ENCODE measurements at places on chromosomes 2 and 18.

GRCh38 chr18:64718808-64719207, 569.9 kb upstream of the LINC00305 start:
- no peak for DNase-seq

- no peak for DNase-seq
These were observed 2.4 kb upstream of the SATB2 start for GRCh38 chr2:199460101-199460671.

- no peak for DNase-seq
These were observed 87.0 kb downstream of the WDR7 start for GRCh38 chr18:56738184-56738583.

GRCh38 chr2:127564429-127565260, 29.2 kb downstream of the MYO7B start:
- DNase-seq: no peak

GRCh38 chr18:32093102-32093511, 1.4 kb downstream of the RNF138 start:
- peak; percentile 24 for DNase-seq

DNA sequence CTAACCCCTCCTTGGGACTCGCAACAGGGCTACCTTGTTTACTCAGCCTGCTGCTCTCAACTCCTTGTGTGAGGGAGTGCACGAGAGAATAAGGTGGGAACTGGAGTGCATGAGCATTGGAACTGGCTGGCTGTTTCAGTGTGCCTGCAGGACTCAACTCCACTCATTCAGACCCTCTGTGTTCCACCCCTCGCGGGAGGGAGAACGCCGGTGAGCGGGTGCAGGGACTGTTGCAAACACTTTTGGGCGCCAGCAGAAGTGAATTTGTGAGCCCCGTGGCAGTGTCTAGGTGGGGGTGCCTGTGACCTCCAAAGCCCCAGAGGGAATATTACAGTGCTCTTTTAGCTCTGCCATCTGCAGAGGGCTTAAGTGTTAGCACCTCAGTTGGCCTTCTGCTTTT, 1978.3 kb upstream of the PIK3C3 start:
- DNase-seq: no peak

- DNase-seq: no peak
These were observed 159.9 kb downstream of the LAMA3 start for GRCh38 chr18:23849141-23849540.

GRCh38 chr2:112614201-112614840, 29.9 kb downstream of the CHCHD5 start:
- DNase-seq: no peak

DNA sequence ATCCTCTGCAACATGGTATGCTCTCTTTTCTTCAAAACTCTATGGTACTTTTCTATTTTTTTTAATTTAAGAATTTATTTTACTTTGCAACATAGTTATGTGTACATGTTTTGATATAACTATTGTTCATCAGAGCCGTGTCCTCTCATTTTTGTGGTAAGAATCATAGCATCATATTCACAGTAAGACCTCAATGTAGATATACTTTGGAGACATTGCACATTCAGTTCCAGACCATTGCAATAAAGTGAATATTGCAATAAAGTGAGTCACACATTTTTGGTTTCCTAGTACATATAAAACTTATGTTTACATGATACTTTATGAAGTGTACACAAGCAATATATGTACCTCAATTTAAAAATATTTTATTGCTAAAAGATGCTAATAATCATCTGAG, 22.7 kb upstream of the LINC00305 start:
- no peak for DNase-seq

DNA sequence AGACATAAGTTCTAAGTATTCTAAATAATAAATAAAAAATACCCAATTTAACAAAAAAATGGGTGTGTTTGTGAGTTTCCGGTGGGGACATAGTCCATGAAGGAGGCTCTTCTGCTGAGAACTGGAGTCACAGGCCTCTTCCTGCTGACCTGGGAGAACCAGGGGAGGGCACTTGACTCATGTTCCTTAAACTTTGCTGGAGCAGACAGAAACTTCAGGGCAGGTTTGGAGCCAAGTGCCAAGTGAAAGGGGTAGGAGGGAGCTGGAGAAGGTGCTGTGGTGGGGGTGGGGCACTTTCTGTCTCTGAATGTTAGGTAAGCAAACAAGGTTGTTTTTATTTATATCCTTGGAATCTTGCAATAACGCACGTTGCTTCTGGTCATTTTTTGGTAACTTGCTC, 78.8 kb upstream of the TTN start:
- DNase-seq: no peak

GRCh38 chr18:70577023-70577420, 288.2 kb downstream of the SOCS6 start:
- DNase-seq: no peak

- no peak for DNase-seq
These were observed 112.5 kb downstream of the MGAT5 start for GRCh38 chr2:134366359-134366758.

DNA sequence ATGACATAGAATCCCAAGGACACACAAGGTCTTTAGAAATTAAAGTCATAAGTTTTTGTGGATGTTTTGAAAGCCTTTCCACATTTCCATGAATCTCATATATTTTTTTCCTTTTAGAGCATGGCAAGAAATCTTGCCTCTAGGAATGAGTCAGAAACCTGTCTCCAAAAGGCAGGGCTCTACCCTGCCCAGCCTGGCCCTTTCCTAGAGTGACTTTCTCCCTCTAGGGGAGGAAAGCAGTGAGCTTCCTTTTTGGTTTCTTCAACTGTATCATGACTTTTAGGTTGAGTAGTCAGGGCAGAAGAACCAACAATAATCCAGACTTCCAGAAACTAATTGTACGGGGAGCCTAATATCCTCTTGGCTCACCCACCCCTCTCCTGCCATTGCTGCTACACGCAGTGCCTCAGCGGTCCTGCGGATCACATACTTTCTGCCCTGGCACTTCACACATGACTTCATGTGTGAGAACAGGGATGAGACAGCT, 300.3 kb downstream of the AGPS start:
- no peak for DNase-seq

- no peak for DNase-seq
These were observed 6.7 kb upstream of the SDC1 start for GRCh38 chr2:20231598-20232026.

DNA sequence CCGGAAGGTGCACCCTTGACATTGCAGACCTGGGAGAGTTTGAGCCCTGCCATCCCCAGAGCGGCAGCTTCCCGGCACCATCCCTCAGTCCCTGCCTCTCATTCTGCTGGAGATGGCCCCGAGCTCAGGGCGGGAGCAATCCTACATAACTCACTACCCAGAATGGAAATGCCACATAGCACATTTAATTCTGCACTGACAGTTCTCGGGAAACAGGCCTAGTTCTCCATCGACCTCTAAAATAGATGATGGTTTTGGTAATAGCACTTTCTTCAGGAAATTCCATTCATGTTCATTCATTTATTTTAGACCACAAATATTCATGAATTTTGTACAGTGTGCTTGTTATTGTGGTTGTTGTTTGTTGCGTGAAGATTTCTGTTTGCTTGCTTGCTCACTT, 92.9 kb upstream of the SLC14A2 start:
- no peak for DNase-seq

DNA sequence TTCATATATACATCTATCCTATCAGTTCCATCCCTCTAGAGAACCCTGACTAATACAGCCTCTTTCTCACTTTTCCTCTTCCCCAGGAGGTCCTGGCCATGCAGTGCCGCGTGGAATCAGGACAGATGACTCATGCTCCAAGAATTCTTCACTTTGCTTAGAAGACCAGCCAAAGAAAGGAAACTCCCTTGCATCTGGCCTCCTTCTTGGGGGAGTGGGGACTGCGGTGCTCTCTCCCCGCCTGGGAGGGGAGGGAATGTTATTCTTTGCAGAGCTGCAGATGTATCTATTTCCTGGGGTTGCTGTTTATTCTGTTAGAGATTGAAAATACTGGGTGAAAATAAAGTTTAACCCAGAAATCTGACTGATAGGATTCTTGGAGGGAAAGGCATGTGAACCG, 111.5 kb upstream of the SH3BP4 start:
- no peak for DNase-seq

- no peak for DNase-seq
These were observed 19.2 kb downstream of the RASGRP3 start for GRCh38 chr2:33495683-33496082.

- no peak for DNase-seq
These were observed 21.7 kb downstream of the ZNF638 start for GRCh38 chr2:71353248-71353647.

GRCh38 chr2:177338177-177338721, 54.3 kb upstream of the AGPS start:
- DNase-seq: no peak

GRCh38 chr2:50712569-50712968, 319.4 kb downstream of the NRXN1 start:
- no peak for DNase-seq

GRCh38 chr18:67282796-67283195, 233.7 kb downstream of the DSEL start:
- no peak for DNase-seq

DNA sequence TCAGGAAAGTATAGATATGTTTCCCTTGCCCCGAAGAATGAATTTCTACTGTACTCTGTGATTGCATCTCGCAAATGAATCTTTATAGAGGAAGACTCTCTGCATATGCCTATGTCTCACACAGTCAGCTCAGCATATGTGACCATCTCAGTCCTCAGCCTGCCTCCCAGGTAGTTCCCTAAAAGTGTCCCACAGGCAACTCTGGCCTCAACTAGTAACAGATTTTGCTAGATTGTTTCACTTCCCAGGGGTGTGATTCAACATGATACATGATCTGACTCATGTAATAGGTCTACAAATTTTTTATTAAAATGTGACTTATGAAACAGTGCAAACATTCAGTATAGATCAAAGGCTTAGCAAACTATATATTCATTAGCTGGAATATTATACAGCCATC, 296.6 kb upstream of the CRIM1 start:
- no peak for DNase-seq

- no peak for DNase-seq
These were observed 18.5 kb upstream of the STEAP3 start for GRCh38 chr2:119205001-119205706.

DNA sequence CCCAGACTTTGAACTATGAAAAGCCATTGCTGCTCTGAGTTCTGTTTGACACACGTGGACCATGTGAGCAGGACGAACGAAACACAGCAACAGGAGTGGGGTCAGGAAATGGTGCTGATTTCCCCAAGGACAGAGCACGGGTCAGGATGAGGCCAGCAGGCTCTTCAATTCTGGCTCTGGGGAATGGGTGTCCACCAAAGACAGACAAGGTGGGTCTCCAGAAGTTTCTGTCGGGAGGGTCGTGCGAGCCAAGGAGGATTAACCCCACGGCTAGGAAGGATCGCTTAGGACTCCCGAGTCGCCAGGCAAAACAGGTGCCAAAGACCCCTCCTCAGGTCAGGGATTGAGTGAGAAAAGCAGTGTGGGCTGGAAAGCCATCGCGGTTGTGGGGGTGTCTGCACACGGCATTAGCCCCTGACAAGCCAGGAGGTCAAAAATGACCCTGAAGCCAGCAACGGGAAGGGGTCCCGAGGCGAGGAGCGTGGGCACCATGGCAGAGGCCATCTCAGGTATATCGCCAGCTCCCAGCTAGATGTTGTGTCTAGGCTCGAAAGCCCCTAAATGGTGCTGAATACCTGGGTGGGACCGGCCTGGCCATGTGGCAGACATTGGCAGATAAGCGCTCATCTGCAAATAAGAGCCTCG, 213.9 kb upstream of the SALL3 start:
- DNase-seq: no peak

DNA sequence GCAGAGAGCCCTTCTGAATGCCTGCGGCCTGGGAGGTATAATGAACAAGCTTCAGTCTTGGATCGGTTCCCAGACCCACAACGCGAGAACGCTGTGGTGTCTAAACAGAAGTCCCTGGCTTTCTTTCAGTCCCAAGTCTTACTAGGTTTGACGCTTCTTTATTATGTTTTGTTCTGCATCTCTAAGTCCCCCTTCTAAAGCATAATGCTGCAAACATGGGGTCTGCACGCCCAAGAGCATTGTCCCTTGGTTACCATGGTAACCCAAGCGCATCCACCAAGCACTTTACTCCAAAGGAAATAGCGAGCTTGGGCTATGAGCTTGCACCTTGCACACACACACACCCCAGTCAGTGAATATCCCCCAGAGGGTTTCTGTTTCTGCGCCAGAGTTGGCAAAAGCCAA, 193.7 kb downstream of the INO80D start:
- DNase-seq: no peak

- no peak for DNase-seq
These were observed 8.0 kb downstream of the PKDCC start for GRCh38 chr2:42055573-42056514.

DNA sequence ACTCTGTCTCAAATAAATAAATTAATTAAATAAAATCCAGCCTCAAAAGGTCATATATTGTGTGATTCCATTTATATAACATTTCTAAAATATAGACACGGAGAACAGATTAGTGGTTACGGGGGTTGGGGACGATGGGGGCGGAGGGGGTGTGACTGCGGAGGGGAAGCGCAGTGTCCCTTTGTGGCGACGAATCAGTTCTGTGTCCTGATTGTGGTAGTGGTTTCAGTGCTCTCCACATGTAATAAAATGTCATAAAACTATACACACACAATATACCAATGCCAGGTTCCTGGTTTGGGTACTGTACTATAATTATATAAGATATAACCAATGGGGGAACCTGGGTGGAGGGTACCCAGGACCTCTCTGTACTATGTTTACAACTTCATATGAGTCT, 186.4 kb downstream of the ANAPC1 start:
- no peak for DNase-seq

DNA sequence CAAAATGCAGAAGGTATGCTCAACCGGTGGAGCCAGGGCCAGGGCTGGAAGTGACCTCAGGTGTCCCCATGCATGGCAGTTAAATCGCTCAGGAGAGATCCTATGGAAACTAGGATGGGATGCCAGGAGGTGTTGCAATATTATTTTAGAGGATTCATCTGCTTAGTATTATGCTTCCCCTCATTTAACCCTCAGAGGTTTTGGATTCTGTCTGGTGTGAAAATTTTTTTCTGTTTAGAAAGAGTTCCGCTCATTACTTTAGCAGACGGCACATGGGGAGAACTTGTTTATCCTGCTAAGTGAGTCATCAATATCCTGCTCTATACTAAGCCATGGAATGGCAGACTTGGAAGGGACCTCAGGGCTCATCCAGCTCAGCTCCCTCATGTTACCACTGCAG, 42.5 kb downstream of the TRIB2 start:
- no peak for DNase-seq

GRCh38 chr2:212537726-212538304, 787 bp downstream of the ERBB4 start:
- DNase-seq: no peak

GRCh38 chr2:224922142-224922727, 120.0 kb downstream of the DOCK10 start:
- DNase-seq: no peak

- DNase-seq: no peak
These were observed 35.0 kb downstream of the ADD2 start for GRCh38 chr2:70732766-70733645.

GRCh38 chr2:206105038-206105437, 19.1 kb upstream of the INO80D start:
- DNase-seq: no peak

- DNase-seq: no peak
These were observed 600.3 kb upstream of the GCFC2 start for GRCh38 chr2:76310894-76311633.
